Panc1 (cell line): ENCODE measurements at places on chromosomes 6 and 20.

DNA sequence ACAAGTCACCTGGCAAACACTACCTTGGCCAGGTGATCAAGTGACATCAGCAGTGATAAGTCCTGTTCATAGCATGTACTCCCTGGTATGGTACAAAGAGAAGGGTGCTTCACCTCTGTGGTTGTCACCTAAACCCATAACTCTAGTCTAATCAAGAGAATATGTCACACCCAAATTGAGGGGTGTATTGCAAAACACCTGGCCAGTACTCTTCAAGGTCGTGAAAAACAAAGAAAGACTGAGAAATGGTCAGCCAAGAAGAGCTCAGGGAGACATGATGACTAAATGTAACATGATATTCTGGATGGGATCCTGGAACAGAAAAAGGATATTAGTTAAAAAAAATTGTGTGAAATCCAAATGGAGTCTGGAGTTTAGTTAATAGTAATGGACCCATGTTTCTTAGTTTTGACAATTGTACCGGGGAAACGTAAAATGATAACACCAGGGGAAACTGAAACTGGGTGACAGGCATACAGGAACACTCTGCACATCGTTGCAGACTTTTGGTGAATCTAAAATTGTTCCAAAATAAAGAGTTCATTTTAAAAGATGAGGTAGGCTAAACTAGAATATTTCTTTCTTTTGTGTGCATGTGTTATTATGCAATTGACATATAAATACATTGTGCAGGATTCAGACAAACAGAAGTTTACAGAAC is 262.0 kb downstream of the CDC5L start:
- DNase-seq = no peak

DNA sequence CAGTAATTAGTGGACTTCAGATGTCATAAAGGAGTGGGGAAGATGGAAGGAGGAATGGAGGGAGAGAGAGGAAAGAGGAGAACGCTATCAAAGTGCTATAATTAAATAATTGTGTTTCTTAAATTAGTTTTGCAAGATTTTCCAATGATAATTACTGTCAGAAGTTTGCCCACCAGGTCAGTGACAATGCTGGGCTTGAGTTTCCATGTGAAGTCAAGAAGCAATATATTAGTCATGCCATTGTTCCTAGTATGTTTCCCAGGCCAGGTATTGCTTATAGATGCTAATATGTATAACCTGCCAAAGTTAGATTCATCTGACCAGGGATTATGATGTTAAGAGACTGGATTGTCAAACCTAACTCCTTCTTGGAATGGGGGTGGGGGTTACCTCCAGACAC is 131.9 kb downstream of the GJA10 start:
- DNase-seq = no peak

DNA sequence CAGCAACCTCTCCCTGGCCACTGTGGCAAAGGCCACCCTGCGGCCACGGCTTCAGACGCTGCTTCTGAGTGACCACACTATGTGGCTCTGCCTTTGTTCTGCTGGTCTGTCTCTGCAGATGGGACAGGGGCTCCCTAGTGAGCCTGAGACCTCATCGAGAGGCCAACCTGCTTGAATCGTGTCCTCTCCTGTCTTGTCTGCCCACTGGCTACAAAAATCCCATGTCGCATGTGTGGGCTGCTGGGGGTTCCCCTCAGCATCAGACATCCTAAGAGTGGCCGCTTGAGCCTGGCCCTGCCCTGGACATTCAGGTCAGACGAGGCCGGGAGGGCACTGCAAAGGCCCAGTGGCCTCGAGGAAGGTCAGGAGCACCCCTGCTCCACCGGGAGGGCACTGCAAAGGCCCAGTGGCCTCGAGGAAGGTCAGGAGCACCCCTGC is 222.9 kb downstream of the DLL1 start:
- DNase-seq = no peak

GRCh38 chr20:63541371-63541770 is 4.2 kb upstream of the PTK6 start:
- DNase-seq = no peak

- DNase-seq = no peak
These were observed 18.2 kb downstream of the FERMT1 start for GRCh38 chr20:6104493-6105188.

DNA sequence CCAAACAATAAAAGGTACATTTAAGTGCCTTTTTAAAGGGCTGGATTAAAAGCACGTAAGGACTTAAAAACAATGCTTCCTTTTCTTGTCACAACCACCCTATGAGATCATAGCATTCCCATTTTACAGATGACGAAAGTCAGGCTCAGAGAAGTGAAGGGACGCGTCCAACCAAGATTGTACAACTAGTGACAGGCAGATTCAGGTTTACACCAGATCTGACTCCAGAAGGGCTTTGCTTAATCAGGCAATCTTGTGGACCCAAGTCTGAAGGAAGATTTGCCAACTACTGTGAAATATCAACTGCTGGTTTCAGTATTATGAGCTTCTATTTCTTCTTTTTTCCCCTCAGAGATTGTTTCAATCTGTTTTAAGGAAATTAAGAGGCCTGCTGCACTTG is 877 bp downstream of the ENPP4 start:
- DNase-seq = no peak
